Colonic mucosa (tissue), 4 donors: ENCODE measurements at places on chromosomes 1 and 21. TPM values are rescaled to one million over a fixed set of nuclear protein-coding genes. Genes with fewer than 3 reads are reported as not detected.

DNA sequence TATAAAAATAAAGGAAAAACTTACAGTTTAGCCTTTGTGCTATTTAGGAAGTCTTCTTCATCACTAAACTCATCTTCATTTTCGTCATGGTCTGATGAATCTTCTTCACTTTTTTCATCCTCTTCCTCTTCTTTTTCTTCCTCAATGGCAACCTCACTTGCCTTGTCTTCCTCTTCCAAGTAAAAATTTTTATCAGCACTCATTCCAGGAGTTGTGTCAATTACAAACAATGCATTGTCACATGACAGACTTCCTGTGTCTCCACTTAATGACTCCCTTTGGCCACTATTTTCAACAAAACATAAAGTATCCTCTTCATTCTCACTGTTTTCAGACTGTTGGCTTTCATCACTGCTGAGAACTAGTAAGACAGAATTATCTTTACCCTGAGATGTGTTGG lies 2.8 kb downstream of the DNTTIP2 start:
- H3K36me3 ChIP-seq: peaks cover 21% of the 10 kb centered on the region
- H3K27me3 ChIP-seq: no peaks in the 10 kb centered on the region
- no peak overlapping the region for H3K27ac ChIP-seq
- no peak for DNase-seq

DNA sequence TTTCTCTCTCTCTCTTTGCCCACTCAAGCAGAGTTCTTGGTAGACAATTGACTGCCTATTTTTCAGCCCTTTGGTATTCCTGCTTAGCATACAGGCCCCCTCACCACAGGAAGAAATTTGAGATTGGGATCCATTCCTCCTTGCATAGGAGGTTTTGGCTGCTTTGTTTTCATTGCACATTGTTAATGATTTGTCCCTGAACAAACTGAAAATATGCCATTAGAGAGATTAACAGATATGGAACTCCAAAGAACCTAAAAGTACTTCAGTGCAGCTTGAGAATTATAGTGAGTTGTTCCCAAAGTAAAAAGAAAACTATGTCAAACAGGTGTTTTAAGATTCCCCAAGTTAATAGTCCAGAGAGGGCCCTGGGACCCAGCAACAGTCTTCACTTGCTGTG lies 200.0 kb downstream of the TTLL7 start:
- H3K36me3 ChIP-seq: no peaks in the 10 kb centered on the region
- no peak overlapping the region for H3K27ac ChIP-seq
- H3K4me3 ChIP-seq: no peak overlapping the region

- no peaks in the 10 kb centered on the region for H3K4me1 ChIP-seq
- no peaks in the 10 kb centered on the region for H3K36me3 ChIP-seq
- H3K4me3 ChIP-seq: no peak overlapping the region
Observed at GRCh38 chr1:110487726-110488125, 31.2 kb downstream of the KCNA10 start.

GRCh38 chr1:106613861-106614260 lies 442.6 kb upstream of the PRMT6 start:
- no peak overlapping the region for H3K27ac ChIP-seq
- H3K27me3 ChIP-seq: no peaks in the 10 kb centered on the region
- no peaks in the 10 kb centered on the region for H3K36me3 ChIP-seq
- H3K4me3 ChIP-seq: no peak overlapping the region
- H3K4me1 ChIP-seq: no peaks in the 10 kb centered on the region
- no peak for DNase-seq

GRCh38 chr1:66258404-66259105 lies 275.4 kb upstream of the SGIP1 start:
- H3K27me3 ChIP-seq: no peaks in the 10 kb centered on the region
- no peaks in the 10 kb centered on the region for H3K4me1 ChIP-seq
- no peak overlapping the region for H3K27ac ChIP-seq
- no peak for DNase-seq

Gene TNFRSF9
- total RNA-seq: 0.17 TPM

DNA sequence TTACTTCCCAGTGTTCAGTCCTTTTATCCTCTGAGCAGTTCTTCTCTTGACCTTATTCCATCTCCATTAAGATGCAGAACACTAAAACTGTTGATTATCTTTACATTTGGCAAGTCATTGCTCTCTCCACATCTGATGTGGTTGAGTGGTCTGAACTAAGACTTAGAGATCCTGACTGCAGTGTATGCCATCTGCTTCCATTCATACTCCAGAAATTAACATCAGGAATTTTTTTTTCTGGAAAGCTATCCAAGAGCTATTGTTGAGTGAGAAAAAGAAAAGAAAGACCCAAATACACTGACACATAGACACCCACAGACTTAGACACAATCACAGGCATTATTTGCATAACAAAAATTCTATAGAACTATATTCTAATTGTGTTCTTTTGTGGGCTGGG lies 3.7 kb upstream of the TRIM62 start:
- H3K36me3 ChIP-seq: no peaks in the 10 kb centered on the region
- no peaks in the 10 kb centered on the region for H3K27me3 ChIP-seq

- no peaks in the 10 kb centered on the region for H3K36me3 ChIP-seq
- H3K27me3 ChIP-seq: no peaks in the 10 kb centered on the region
Observed at GRCh38 chr1:182149411-182149965, 88.0 kb upstream of the ZNF648 start.

Gene F3
- total RNA-seq: 44.8 TPM

DNA sequence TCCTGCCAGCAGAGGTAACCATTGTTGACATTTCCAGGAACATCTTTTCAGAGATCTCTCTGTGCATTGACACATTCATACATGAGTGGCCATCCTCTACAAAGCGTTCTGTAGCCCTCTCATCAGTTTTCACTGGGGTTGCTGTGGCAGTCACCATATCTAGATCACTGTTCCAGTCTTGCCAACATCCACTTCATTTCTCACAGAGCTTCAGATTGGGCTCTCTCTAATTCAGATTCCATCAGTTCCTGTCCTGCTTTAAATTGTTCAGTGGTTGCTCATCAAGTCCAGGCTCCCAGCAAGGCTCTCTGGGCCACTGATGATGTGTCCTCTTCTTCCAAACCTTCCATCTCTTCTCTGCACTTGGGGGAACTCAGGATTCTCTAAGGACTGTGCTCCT lies 173.7 kb downstream of the KCNJ6 start:
- DNase-seq: no peak
- H3K4me3 ChIP-seq: no peak overlapping the region
- no peaks in the 10 kb centered on the region for H3K27me3 ChIP-seq

DNA sequence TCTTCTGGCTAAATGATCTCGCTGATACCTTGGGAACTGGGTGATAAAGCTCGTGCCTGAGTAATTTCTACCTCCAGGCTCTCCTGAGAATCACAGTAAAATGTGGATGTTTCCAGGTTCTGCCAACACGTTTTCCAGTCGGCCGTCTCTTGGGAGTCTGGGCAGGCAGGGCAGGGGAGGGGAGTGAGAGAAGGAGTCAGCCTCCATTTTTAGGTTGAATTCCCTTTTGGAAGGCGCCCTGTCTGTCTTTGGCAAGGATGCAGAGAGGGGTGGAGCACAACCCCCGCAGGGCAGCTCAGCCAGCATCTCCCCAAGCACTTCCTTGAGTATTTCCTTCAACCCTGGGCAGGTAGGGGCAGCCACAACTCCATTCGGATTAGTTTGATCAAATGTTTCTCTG lies 15.5 kb upstream of the ACTRT2 start:
- no peaks in the 10 kb centered on the region for H3K4me1 ChIP-seq
- no peak overlapping the region for H3K4me3 ChIP-seq
- no peaks in the 10 kb centered on the region for H3K27me3 ChIP-seq
- H3K27ac ChIP-seq: no peak overlapping the region
- H3K36me3 ChIP-seq: no peaks in the 10 kb centered on the region

Gene RERE
- 96.0 TPM for total RNA-seq

DNA sequence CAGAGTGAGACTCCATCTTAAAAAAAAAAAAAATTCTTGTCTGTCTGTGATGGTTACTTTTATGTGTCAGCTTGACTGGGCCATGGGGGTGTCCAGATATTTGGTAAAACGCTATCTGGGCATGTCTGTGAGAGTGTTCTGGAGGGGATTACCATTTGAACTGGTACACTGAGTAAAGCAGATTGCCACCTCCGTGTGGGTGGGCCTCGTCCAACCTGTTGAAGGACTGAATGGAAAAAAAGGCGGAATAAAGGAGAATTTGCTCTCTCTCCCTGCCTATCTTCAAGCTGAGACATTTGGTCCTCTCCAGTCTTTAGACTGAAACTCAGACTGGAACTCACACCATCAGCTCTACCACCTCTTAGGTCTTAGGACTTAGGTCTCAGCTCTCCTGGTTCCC lies 82.8 kb downstream of the MIS18A start:
- no peaks in the 10 kb centered on the region for H3K4me1 ChIP-seq
- no peak overlapping the region for H3K4me3 ChIP-seq
- no peaks in the 10 kb centered on the region for H3K27me3 ChIP-seq
- H3K27ac ChIP-seq: no peak overlapping the region

- DNase-seq: no peak
- H3K27me3 ChIP-seq: no peaks in the 10 kb centered on the region
- H3K36me3 ChIP-seq: no peaks in the 10 kb centered on the region
- no peak overlapping the region for H3K4me3 ChIP-seq
- H3K27ac ChIP-seq: no peak overlapping the region
Observed at GRCh38 chr1:10160173-10160572, 50.2 kb upstream of the KIF1B start.

DNA sequence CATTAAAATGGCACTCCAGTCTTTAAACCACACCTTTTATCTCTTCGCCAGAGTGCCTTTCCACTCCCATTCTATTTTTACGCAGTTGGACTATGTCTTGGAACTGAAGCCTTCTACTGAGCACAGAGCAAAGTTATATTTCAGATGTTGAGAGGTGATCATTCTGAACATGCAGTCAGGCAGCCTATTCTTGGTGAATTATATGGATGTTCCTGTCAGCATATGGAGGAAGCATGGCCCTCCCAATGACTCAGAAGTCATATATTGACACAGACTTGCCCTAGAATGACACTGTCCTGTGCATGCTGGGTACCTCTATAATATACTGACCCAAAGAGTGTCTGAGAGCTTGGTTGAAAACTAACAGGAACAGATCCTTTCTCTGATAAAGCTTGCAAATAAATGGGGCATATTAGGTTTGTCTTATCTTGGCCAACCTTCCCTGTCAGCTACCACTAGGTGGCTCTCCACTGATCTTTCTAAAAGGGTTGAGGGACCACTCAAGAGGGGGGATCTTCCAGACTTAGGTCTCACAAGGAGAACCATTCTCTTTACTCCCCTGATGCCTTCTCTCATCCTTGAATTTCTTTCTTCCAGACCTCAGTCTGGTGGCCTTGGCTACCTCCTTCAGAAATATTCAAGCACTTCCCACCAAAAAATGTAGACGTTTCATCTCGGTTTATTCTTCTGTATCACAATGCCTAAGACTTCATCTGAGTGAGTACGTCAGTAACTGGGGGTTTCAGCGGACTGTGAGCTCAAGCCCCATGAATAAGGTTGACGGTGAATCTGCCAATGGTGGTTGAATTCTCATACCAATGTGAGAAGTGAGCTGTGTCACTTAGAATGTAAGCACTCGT lies 11.8 kb upstream of the ALG14 start:
- H3K36me3 ChIP-seq: no peaks in the 10 kb centered on the region
- DNase-seq: peak; percentile 40
- H3K4me1 ChIP-seq: no peaks in the 10 kb centered on the region
- peak overlapping the region; percentile 64 for H3K27ac ChIP-seq
- H3K27me3 ChIP-seq: no peaks in the 10 kb centered on the region

GRCh38 chr1:206738370-206739366 lies 31.9 kb upstream of the IL19 start:
- H3K27me3 ChIP-seq: no peaks in the 10 kb centered on the region
- DNase-seq: no peak
- no peak overlapping the region for H3K4me3 ChIP-seq

Gene PGLYRP4
- not detected for total RNA-seq

GRCh38 chr1:70442490-70442889 lies 31.4 kb downstream of the CTH start:
- peaks cover 3% of the 10 kb centered on the region for H3K4me1 ChIP-seq
- H3K27me3 ChIP-seq: no peaks in the 10 kb centered on the region
- DNase-seq: no peak
- H3K36me3 ChIP-seq: no peaks in the 10 kb centered on the region

DNA sequence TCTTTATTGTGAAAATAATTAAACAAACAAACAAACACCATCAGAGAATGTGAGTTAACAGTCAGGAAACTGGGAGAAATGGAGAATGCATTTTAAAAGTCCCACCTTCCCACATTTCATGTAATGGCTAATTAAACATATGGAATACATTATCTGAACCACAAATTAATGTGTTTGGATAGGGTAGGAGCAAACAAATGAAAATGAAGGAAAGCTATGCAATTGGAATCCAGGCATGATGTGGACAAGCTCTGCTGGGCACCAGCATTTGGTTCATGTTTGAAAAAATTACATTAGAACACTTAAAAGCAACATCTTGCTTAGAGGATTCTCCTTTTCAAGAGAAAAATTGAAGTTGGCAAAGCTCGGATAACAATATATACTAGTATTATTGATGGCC lies 628.1 kb downstream of the LMO4 start:
- no peak overlapping the region for H3K27ac ChIP-seq
- no peaks in the 10 kb centered on the region for H3K4me1 ChIP-seq
- H3K36me3 ChIP-seq: no peaks in the 10 kb centered on the region
- no peaks in the 10 kb centered on the region for H3K27me3 ChIP-seq

GRCh38 chr1:153536012-153536670 lies 350 bp upstream of the S100A6 start:
- H3K4me1 ChIP-seq: peaks cover 15% of the 10 kb centered on the region
- H3K4me3 ChIP-seq: peak overlapping the region; percentile 76
- H3K36me3 ChIP-seq: no peaks in the 10 kb centered on the region
- no peaks in the 10 kb centered on the region for H3K27me3 ChIP-seq
- peak; percentile 95 for DNase-seq

- H3K4me1 ChIP-seq: no peaks in the 10 kb centered on the region
- H3K36me3 ChIP-seq: no peaks in the 10 kb centered on the region
- no peak overlapping the region for H3K27ac ChIP-seq
- H3K4me3 ChIP-seq: no peak overlapping the region
- no peak for DNase-seq
- H3K27me3 ChIP-seq: no peaks in the 10 kb centered on the region
Observed at GRCh38 chr1:86765073-86765472, 60.7 kb downstream of the SH3GLB1 start.

- H3K27ac ChIP-seq: peak overlapping the region; percentile 5
- H3K27me3 ChIP-seq: no peaks in the 10 kb centered on the region
Observed at GRCh38 chr1:28885977-28886730, 28.2 kb upstream of the EPB41 start.

DNA sequence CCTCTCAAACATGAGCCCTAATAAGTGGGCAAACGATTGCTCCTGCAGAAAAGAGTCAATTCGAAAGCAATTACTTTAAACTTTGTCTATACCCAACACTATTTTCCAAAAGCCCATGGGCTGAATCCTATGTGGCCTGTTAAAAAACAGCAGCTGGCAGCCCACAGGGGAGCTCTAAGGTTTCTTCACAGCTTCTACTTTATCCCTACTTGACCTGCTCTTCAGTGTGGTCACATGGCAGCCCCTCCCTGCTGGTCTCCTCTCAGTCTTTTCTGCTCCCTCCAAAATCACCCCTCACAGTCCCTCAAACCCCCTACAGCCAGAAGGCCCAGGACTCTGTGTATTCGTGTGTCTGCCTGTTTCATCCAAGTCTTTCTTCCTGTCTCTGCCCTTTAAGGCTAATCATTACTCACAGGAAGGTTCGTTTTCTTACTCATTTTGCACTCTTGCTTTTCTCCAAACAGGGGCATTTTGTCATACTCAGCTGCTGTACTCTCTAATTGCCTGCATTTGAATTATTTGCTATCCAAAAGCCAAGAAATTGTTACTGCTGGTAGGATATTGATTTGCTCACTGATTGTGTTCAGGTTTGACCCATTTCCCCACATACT lies 62.4 kb upstream of the FAM3B start:
- H3K27ac ChIP-seq: no peak overlapping the region
- no peak overlapping the region for H3K4me3 ChIP-seq
- no peaks in the 10 kb centered on the region for H3K4me1 ChIP-seq
- no peak for DNase-seq
- H3K36me3 ChIP-seq: no peaks in the 10 kb centered on the region
- H3K27me3 ChIP-seq: no peaks in the 10 kb centered on the region

Gene SH3BGR
- total RNA-seq: 3.3 TPM

Gene TMEM234
- 27.0 TPM for total RNA-seq

Gene GBP5
- 3.0 TPM for total RNA-seq

Gene HRNR
- not detected for total RNA-seq

Gene PCBP3
- 5.3 TPM for total RNA-seq

Gene WNT9A
- total RNA-seq: 3.3 TPM
